ENCODE measurements at places on chromosomes 6 and 20.

GRCh38 chr6:155130161-155130853 lies 133.5 kb upstream of the CLDN20 start:
- no peak for DNase-seq

DNA sequence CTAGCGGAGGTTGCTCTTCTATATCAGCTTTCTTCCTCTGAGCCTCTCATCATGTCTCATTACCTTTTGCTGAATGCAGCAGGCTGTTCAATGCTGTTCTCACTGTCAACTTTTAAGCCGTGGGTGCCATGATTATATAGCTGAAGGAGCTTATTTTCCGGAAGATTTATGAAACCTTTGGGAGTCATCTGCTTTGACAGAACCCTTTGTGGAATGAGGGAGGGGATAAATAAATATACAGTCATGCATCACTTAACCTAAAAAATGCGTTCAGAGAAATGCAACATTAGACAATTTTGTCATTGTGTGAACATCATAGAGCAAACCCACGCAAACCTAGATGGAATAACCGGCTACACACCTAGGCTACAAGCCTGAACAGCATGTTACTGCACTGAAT lies 102.2 kb upstream of the AKAP12 start:
- DNase-seq: no peak

DNA sequence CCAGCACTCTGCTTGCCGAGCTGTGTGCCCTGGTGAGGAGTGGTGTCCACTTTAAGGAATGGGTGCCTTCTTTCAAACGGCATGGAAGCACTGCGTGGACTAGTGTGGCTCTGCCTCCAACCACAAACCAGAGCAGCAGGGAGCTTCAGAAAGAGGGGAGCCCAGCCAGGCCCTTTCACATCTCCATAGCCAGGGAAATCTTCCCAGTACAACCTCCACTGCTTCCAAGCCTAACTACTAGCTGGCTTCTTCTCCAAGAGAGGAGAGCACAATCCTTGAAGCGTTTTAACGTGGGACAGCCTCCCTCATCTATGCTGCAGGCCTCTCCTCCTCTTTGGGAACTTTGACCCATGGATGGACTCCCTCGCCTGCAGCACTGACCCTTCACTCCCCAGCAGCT lies 26.7 kb downstream of the TNXB start:
- no peak for DNase-seq

DNA sequence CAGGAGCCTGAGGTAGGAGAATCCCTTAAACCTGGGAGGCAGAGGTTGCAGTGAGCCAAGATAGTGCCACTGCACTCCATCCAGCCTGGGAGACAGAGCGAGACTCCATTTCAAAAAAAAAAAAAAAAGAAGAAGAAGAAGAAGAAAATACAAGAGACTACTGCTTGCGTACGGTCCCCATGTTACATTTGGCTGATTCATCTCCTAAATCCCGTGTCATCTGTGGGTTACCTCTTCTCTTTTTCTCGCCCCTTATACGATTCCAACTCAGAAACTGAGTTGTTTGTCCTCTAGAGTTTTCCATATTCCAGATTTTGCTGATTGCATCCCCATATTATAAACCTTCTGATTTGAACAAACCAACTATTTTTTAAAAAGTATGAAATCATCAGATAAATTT lies 62.4 kb upstream of the NELFCD start:
- DNase-seq: no peak

- no peak for DNase-seq
Observed at GRCh38 chr6:107319906-107320530, 139.3 kb downstream of the PDSS2 start.

DNA sequence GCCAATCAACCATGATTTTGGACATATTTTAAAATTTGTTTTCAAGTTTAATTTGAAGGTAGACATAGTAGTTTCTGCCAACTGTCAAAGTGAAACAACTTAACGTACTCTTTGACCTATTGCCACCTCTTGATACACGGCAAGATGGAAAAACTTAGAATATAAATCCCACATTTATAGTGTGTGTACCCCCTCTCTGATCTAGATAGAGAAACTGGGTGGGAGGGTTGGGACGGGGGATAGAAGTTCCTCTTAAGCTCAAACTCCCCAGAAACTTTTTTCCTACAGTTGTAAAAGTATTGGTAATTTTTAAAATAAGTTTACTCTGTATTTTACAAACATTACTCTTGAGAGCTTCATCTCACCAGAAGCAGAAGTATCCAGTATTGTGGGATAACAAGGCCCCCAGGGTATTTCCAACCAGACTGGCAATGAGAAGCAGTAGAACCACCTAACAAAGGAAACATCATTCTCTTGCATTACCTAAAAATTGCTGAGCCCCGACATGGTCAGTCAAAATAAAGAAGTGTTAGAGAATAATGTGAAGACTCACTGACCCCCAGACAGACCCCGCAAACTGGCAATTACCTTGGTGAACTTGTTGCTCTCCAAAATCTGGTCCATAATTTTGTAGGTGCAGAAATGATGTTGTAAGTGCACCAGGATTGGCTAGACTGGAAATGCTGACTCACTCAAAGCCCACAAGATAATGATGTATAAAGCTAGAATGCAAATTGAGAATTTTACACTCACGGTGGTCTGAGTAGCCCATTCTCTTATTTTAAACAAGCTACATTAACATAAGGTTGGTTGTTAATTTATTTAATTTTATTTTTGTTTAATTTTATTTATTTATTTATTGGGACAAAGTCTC lies 74.7 kb upstream of the TNFAIP3 start:
- DNase-seq: no peak

DNA sequence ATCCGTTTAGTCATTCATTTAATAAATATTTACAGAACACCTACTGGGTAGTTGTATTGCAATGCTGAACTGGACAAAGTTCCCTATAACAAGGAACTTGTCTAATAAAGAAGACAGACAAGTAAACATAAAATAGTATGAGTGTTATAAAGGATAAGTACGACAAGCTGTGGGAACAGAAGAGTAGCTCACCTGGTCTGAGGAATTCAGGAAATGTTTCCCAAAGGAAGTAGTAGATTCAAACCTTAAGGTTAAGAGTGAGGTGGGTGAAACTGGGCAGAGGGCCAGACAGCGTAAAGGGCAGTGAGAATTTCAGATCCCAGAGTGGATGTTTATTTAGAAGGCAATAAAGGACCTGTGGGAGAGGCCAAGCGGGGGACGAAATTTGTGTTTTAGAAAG lies 72.3 kb upstream of the CD2AP start:
- DNase-seq: no peak
